ENCODE measurements at places on chromosomes 2 and 18. TPM values are rescaled to one million over a fixed set of nuclear protein-coding genes. Genes with fewer than 3 reads are reported as not detected.

The ITPRIPL1 gene
- total RNA-seq, result 6.1 TPM

GRCh38 chr2:181566334-181567032 is 90.4 kb downstream of the CERKL start:
- no peak for DNase-seq

- DNase-seq, result no peak
Observed at GRCh38 chr2:65501836-65502235, 69.4 kb upstream of the SPRED2 start.

DNA sequence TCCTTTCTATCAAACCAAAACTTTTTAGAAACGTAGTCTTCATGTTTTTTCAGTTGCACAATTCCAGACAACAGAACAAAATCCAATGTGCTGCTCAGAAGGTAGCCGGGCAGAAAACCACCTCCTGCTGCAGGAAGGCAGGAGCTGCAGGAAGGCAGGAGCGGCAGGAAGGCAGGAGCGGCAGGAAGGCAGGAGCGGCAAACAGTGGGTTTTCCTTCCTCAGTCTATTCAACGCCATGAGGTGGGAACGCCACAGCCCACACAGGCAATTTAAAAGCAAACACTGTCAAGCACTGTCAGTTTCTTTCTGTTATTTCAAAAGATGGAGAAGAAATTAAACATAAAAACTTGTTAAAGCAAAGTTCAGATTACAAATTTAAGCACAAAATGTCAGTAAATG is 601.2 kb upstream of the SALL3 start:
- no peak for DNase-seq

DNA sequence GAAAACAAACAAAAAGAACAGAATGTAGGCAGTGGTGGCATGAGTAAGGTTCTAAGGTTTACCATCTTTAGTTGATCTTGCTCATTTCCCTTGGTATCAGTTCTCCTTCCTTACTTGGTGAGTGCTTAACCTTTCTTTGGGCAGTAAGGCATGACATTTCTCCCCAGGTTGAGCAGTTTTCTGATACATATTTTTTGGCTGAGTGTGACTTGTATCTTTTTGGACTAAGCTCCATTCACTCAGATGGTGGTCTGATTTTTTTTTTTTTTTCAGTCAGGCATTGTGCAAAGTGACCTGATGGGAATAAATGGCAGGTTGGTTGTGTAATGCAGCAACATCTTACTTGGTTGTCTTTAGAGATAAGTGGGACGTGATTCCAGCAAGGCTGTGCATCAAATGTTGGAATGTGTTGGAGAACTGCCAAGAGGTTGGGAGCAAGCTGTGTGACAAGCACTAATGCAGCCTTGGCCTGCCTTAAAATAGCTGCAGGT is 15.1 kb downstream of the SPTBN1 start:
- no peak for DNase-seq

DNA sequence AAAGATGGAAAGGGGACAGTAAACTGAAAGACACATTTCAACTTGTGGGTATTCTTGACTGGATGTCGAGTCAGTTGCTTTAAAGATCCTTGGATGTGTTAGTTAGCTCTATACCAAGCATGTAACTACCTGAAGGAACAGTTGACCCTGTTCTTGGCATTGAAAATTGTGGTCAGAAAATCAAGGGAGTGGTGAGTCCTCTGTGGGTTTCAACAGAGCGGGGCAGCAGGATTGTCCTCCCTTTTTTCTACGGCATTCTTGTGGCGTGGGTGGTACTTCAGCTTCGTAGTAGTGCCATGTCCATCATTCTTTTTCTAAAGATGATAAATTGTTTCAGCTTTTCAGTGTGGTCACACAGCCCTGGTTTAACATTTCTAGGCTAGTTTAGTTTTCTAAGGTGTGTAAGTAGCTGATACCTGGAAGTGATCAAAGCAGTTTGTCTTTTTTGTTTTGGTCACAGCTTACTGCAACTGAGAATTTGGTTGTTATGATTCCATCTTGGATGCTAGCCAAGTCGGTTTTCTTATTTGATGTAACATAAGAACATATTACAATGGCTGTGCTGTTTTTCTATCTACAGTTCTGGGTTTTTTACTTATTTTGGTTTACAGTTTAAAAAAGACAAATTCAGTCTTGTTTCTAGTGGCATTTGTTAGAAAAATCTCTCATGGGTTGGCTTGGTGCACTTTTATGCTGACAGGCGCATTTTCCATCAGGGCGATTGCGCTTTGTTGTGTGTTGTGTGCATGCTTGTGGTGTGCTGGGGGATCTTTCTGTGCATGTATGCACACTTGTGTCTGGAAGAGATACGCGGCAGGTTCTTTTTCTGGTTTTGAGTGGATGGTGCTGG is 84.7 kb downstream of the ZNF407 start:
- DNase-seq, result no peak

GRCh38 chr2:10956006-10956790 is 44.5 kb downstream of the KCNF1 start:
- no peak for DNase-seq

The NOSTRIN gene
- total RNA-seq, result 4.0 TPM

GRCh38 chr18:8264116-8264515 is 345.1 kb upstream of the RAB12 start:
- no peak for DNase-seq

- no peak for DNase-seq
Observed at GRCh38 chr2:74954500-74954874, 4.0 kb upstream of the POLE4 start.

GRCh38 chr2:227886149-227886548 is 14.7 kb downstream of the DAW1 start:
- DNase-seq, result no peak

GRCh38 chr2:180203972-180204371 is 196.9 kb upstream of the CWC22 start:
- DNase-seq, result no peak

The UGT1A5 gene
- total RNA-seq, result not detected

DNA sequence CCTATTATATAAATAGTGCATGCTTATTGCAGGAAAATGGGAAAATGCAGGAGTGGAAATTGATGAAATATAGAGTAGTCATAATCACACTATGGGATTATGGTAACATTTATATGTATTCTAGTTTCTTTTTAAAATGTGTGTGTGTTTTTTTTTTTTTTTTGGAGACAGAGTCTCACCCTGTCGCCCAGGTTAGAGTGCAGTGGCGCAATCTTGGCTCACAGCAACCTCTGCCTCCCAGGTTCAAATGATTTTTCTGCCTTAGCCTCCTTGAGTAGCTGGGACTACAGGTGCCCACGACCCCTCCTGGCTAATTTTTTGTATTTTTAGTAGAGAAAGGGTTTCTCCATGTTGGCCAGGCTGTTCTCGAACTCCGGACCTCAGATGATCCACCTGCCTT is 47.0 kb downstream of the BIRC6 start:
- DNase-seq, result no peak

DNA sequence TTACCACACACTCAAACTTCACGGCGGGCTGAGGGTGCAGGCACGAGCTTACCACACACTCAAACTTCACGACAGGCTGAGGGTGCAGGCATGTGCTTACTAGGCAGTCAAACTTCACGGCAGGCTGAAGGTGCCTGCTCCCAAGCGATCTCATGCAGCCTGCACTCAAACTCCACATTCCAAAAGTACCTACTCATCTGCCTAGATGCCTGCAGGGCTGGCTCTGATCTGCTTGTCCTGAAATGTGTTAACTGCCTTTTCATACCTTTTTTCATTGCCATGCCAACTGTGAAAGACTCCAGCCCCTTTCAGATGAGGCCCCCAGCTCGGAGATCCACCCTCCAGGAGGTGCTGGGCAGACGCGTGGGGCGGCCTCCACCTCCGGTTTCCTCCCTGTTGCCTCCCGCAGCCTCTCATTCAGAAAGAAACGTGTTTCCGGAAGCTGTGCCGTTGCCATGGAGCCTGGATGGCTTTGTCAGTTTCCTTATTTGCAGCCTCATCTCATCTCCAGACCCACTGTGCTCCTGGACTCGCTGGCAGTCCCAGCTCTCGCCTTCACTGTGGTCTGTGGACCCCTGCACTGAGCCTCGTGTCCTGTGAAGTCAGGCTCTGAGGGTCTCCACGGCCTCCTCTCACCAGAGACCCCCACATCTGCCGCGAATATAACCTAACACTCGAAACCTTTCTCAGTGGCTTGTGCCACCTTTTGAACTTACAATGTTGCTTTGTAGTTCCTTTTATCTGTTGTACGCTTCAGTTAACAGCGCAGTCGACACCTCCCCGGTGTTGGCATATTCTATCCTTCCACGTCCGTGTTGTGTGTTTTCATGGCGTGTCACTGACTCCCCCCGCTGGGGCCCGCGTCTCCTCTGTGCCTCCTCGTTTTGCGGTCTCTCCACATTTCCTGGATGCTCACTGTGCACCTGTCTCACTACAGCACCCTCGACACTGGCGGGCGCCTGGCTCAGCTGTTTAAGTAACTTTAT is 106.1 kb upstream of the ALKAL2 start:
- DNase-seq, result no peak

The FER1L5 gene
- 1.0 TPM for total RNA-seq

- no peak for DNase-seq
Observed at GRCh38 chr2:198545411-198545810, 741.0 kb downstream of the PLCL1 start.

The OTX1 gene
- total RNA-seq, result 1.0 TPM

The CYRIA gene
- 2.0 TPM for total RNA-seq

- no peak for DNase-seq
Observed at GRCh38 chr2:230525682-230526081, 109.7 kb downstream of the SP100 start.

The ING5 gene
- 57.8 TPM for total RNA-seq

- no peak for DNase-seq
Observed at GRCh38 chr2:199524689-199525574, 67.2 kb upstream of the SATB2 start.

The NDC80 gene
- total RNA-seq, result 15.0 TPM
